ENCODE measurements at places on chromosomes 1 and 21. TPM values are rescaled to one million over a fixed set of nuclear protein-coding genes. Genes with fewer than 3 reads are reported as not detected.

DNA sequence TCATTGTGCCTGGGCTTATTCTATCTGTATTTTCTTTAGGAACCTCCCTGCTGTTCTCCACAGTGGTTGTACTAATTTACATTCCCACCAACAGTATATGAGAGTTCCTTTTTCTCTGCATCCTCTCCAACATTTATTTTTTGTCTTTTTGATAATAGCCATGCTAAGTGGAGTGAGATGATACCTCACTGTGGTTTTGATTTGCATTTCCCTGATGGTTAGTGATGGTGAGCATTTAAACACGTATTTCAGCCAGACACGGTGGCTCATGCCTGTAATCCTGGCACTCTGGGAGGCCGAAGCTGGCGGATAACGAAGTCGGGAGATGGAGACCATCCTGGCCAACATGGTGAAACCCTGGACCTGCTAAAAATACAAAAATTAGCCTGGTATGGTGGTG, 57.9 kb downstream of the SLAMF6 start:
- DNase-seq, result no peak

DNA sequence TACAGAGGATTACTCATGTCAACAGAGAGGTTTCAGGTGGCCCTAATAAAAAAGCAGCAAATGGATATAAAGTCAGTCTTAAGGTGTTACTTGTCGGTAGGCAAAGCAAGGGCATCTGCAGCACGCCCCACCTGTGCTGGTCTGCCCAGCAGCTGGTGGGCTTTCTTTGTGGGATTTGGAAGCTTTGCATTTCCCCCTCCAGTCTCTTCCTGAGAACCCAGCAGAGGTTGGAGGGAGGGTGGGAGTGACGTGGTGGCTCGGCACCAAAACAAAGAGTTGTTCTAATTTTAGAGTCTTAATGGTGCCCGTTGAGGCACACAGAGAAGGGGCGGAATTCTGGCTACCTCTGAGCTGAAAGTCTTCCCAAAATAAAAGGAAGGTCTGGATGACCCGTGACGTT, 4.8 kb upstream of the PCBP3 start:
- no peak for DNase-seq

CFHR5 gene
- total RNA-seq, result not detected

GRCh38 chr1:177631770-177632169, 338.1 kb downstream of the SEC16B start:
- no peak for DNase-seq

AADACL4 gene
- total RNA-seq, result not detected

GRCh38 chr1:83796409-83796808, 202.5 kb downstream of the TTLL7 start:
- DNase-seq, result no peak

GRCh38 chr21:15442743-15443469, 286.9 kb upstream of the USP25 start:
- DNase-seq, result no peak

GRCh38 chr21:37373539-37373938, 7.0 kb downstream of the DYRK1A start:
- no peak for DNase-seq

GRCh38 chr1:117336088-117336817, 31.0 kb upstream of the MAN1A2 start:
- no peak for DNase-seq

DNA sequence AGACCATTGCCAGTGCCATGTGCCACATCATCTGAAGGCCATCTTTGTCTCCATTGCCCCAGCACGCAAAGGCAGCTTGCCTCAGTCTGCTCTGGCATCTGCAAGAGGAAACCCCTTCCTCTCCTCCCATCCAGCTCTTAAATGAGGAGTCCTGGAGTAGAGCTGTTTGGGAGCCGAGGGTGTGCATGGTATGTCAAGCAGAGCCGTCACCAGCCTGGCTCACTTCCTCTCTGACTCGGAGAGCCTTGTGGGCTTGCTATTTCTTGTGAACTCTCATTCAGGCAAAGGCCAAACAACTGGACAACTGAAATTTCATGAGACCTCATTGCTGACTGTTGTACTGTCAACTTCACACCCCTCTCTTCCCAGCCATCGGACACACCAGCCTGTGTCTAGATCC, 143.9 kb downstream of the SIPA1L2 start:
- DNase-seq, result no peak

- no peak for DNase-seq
Measured at GRCh38 chr21:41662761-41663160, 104.1 kb downstream of the RIPK4 start.

ECM1 gene
- total RNA-seq, result under 0.01 TPM

TNFSF4 gene
- 2.0 TPM for total RNA-seq

ZFP69B gene
- 0.77 TPM for total RNA-seq

GRCh38 chr1:190717055-190717454, 239.4 kb upstream of the BRINP3 start:
- no peak for DNase-seq

GRCh38 chr1:85048296-85049064, at the start of gene MCOLN3:
MCOLN3 (minus strand) TSS chr1:85048500; CDS start chr1:85045360, 3,140 bp downstream.
- no peak for DNase-seq

GRCh38 chr1:77977989-77978292, 931 bp downstream of the FUBP1 start:
- DNase-seq, result no peak

KIF26B gene
- 3.8 TPM for total RNA-seq

SORT1 gene
- total RNA-seq, result 14.5 TPM

DNA sequence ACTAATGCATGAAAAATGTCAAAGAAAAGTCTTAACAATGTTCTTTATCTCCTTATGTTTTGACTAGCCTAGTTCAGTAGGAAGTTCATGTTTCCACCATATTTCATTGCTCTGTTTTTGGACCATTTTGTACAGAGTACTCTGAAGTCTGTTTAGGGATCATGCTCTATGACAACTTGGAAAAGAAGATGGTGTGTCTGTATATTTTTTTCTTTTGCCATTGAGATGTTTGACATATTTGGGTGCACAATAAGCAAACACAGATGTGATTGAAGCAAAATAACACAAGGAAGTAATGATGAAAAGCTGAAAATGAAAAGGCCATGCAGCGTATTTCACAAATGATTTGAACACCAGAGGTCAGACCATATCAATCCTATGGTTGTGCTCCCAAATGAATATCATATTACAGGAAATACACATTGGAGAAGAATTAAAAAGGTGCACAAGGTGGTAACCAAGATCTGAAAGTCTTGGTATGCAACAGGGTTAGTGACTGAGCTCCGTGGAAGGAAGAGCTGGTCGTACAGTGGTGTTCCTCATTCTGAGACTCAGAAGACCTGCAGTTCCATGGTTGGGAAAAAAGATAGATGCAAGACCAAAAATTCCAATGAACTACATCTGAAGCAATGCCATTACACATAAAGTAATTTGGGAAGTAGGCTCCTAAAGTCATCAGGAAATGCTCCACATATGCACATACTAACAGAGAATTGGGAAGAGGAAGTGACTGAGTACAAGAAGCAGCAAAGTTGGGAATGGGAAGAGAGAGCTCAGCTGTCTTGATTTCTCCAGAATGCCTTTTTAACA, 463.5 kb downstream of the LMO4 start:
- DNase-seq, result no peak

GRCh38 chr1:244066954-244067716, 16.1 kb downstream of the ZBTB18 start:
- no peak for DNase-seq

DNA sequence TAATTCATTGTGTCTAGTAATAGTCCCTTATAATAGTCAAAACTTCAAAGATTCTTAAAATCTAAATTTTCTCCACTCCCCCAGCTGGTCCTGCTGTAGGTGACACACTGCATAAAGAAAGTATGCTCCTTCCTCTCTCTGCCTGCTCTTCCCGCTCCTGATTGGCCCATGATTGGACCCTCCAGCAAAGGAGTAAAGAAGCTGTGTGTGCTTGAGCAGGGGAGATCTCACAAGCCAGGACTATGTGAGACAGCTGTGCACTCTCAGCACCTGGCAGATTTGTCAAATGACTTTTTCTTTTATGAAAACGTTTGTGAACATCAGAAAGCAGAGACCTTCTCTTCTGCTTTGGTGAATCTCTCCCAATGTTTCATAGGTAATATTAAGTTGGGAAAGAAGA, 274.8 kb upstream of the LYPLAL1 start:
- no peak for DNase-seq

LCE1F gene
- not detected for total RNA-seq

SYPL2 gene
- total RNA-seq, result under 0.01 TPM

BMP8B gene
- 0.13 TPM for total RNA-seq

- DNase-seq, result no peak
Measured at GRCh38 chr1:178506669-178507068, 6.2 kb upstream of the TEX35 start.

DNA sequence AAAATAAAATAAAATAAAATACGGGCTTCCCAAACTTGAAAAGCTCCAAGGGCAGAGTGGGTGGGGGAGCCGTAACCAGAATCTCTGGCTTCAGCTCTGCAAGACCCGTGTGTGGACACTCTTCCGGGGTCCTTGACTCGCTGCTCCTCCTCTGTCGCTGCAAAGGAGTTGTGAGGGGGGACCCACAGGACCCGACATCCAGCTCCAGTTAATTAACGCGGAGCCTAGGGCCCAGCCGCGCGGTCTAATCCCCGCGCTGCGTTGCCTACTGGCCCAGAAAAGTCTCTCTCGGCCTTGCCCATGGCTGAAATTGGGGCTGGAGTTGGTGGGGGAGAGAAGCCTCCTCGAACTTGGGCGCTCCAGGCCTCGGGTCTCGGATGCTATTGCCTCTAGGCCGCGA, 1.8 kb downstream of the LMX1A start:
- DNase-seq, result no peak

DNM3 gene
- total RNA-seq, result 0.51 TPM

- DNase-seq, result peak; percentile 21
Measured at GRCh38 chr1:9615316-9616063, 26.8 kb downstream of the TMEM201 start.

GRCh38 chr1:2381741-2382620, 9.4 kb downstream of the MORN1 start:
- peak; percentile 75 for DNase-seq

CYP4Z1 gene
- total RNA-seq, result under 0.01 TPM

ANKRD35 gene
- under 0.01 TPM for total RNA-seq

DNA sequence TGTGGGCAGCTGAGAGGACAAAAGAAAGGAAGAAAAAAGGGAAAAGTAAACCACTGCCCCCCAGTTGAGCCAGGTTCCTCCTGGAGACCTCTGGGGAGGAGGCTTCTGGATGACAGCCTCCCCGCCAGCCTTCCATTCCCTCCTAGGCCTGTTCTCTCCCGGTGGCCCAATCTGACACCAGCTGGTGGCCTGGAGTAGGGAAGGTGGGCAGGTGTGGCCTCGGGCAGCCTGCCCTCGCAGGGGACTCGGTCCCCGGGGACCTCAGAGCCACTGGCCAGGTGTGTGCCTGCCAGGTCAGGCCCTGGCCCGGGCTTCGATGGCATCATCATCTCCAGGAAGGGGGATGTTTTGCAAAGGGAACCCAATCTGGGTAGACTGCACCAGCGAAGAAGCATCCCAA, 159.0 kb downstream of the CASZ1 start:
- no peak for DNase-seq

DNA sequence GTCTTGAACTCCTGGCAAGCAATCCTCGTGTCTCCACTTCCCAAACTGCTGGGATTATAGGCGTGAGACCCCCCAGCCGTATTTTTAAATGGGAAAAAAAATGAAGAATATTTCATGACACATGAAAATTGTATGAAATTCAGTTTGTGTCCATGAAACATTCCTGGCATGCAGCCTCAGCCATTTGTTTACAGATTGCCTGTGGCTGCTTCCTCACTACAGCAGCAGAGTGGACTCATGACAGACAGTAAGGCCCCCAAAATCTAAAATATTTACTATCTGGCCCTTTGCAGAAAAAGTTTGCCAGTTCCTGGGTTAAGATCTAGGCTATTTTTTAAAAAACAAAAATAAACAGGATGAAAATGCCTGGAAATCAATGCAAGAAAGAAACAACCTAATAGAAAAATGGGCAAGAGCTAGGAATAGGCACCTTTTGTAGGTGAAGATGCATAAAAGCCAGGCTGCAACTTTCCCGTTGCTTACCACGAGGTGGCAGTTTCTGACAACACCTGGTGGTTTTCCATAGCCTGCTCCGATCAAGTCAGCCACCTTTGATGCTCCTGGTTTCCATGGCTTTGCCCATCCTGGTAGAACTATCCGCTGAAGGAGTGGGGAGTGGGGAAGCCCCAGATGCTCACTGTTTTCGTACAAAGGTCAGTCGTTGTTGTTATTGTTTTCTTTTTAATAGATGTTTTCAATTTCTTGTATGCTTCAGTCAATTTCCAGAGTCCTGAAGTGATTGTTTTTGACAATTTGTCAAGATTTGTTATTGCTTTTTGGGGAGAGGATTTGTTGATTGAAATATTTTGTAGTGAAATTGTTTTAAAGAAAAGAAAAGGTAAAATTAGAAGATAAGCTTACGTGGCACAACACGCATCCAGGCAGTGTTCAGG, 24.3 kb downstream of the UBE2Q1 start:
- DNase-seq, result no peak

GRCh38 chr1:22903113-22903512, 69.6 kb downstream of the LACTBL1 start:
- no peak for DNase-seq

All from dermis microvascular lymphatic vessel endothelial cell (primary cell).